ENCODE measurements at places on chromosomes 6 and 20.

- no peak for DNase-seq
Observed at GRCh38 chr6:113635222-113635986, 221.7 kb upstream of the MARCKS start.

- DNase-seq: no peak
Observed at GRCh38 chr6:100344761-100345160, 120.0 kb downstream of the SIM1 start.

GRCh38 chr20:57787990-57788781, 78.4 kb upstream of the PMEPA1 start:
- DNase-seq: no peak

GRCh38 chr6:111105578-111105977, 18.3 kb downstream of the SLC16A10 start:
- DNase-seq: no peak

DNA sequence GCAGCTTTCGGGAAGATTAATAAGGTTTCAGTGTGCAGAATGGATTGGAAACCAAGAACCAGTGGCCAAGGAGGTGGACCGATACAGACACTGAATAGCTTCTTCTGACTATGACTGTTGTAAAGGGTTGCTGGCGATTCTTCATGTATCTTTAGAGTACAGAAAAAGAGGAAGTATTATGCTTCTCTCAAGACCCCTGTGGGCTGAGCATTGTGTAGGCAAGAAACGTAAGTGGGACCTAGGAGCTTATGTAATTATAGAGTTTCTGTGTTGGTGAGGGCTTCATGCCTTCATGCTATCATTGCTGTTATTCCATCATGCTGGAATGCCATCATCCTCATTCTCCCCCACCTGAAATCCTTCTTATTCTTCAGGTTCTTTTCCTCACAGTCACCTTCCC, 105.4 kb upstream of the AKIRIN2 start:
- DNase-seq: no peak

DNA sequence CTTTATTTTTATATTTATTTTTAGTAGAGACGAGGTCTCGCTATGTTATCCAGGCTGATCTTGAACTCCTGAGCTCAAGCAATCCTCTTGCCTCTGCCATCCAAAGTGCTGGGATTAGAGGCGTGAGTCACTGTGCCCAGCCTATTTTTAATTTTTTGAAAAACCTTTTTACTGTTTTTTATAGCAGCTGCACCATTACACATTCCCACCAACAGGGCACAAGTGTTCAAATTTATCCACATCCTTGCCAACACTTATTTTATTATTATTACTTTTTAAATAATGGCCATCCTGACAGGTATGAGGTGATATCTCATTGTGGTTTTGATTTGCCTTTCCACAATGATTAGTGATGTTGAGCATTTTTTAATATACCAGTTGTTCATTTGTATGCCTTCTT, 42.5 kb downstream of the PACSIN1 start:
- DNase-seq: no peak

DNA sequence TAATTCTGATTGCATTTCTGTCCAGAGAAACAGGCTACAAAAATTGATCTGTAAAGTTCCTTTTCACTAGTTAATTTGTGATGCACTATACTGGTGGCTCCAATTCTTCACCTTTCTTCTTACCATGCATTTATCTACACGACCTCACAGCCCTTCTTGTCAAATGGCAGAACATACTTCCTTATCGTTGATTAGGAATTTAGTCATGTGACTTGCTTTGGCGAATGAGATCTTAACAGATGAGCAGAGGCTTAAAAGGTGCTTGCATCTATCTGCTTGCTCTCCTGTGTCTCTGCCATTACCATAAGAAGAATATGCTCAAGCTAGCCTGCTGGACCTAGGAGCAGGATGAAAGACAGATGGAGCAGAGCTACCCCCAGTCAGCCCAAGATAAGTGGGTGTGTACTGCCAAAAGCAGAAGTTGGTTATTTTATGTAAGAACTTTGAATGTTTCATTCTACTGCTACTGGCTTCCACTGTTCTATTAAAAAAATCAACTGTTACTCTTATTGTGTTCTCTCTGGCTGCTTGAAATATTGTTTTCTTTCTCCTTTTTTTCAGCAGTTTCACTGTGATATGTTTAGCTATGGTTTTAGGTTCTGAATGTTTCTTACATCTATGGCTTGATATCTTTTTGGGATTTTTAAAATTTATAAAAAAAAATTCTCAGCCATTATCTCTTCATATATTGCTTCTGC, 40.2 kb upstream of the RBM24 start:
- no peak for DNase-seq

DNA sequence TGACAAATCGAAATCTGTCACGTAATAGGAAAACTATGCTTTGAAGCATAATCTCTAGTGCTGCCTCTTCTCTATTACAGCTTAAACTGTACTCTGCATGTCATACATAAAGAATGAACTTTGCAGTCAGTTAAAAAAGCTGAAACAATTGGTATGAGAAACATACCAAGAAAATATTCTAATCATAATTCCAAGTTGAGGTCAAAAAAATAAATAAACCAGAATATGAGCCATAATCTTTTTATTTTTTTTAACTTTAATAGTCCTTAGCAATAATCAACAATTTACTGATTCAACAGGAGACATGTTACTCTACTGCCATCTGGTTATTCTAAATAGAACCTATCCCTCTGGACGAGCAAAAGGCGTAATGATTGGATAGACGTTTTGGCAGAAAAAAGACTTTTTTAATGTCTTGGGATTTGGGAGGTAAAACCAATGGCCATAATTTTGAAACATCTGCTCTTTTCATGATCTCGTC, 224.4 kb upstream of the FLRT3 start:
- DNase-seq: no peak

- no peak for DNase-seq
Observed at GRCh38 chr20:21237956-21238799, 65.0 kb upstream of the XRN2 start.

DNA sequence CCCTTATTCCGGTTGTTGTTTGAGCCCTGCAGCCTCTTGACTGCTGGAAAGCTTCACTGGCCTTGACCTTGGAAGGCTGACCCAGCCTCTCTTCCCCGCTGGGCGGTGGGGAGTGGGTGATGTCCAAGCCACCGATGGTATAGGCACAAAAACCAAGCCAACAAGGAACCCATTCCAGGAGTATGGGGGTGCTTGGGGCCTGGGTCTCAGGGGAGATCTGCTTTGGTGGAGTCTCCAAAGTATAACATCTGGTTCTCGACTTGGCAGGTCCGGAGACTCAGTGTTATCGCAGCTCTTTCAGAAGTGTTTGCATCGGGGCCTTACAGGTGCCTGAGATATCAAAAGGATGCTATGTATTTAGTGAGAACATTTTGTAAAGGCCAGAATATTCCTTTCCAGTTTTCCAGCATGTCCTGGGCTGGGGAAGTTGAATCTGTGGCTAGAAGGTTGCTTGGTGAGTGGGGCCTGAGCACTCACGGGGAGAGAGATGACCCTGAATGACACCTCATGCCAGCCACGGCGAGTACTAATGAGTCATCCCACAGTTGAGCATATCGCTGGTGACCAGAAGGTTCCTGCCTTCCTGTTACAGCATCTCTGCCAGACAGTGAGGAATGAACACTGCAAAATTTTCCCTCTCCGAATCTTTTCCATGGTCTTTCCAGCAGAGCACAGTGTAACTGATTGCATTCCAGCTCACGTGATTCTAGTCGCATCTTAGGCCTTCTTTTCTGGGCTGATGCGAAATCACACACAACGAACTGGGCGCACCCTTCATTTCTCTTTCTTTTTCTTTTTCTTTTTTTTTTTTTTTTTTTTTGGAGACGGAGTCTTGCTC, 133.9 kb downstream of the ZDHHC14 start:
- no peak for DNase-seq

DNA sequence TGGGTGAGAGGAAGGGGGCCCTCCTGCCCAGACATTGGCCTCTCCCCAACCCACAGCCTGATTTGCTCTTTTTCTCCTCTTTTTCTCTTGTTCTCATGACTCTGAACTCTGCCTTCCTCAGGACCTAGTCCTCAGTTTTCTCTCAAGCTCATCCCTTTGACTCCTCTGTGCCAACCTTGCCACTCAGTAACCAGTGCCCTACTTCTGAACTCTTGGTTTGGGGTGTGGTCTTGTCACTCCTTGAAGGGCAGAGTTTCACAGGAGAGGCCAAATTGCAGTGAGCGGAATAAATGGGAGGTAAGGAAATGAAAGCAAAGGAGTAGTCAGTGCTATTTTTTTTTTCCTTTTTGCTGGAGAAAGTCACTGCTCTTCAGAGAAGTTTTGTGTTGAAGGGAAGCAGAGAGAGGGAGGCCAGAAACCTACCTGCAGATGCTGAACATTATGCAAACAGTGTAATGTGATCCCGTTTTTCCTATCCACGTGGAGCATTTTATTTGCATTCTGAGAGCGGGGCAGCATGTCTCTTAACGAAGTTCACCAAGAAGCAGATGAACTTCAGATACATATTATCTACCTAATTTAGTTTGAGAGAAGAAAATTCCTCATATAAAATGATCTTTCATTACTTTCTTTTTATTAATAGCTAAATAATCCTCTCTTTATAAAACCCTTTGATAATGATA, 26.9 kb downstream of the CFAP61 start:
- DNase-seq: no peak

- no peak for DNase-seq
Observed at GRCh38 chr20:25300496-25301170, 52.7 kb downstream of the PYGB start.

- no peak for DNase-seq
Observed at GRCh38 chr20:41178904-41179432, 41.6 kb downstream of the PLCG1 start.

DNA sequence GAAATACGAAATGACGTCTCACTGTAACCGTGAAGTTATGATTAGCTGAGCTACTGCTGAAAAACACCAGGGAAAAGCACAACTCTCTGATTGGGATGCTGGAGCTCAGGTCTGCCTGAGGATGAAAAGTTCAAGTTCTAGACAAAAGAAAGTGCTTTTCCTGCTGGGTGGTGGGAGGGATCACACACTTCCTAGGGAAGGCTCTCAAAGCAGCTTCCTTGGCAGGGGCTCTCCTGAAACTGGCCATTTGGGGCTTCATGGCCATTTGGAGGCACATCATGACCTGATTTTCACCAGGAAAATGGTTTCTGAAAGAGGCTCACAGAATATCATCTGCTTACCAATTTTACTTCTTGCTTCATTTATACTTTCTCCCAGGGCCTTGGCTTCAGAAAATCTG, 97.1 kb upstream of the KCNK16 start:
- DNase-seq: no peak

DNA sequence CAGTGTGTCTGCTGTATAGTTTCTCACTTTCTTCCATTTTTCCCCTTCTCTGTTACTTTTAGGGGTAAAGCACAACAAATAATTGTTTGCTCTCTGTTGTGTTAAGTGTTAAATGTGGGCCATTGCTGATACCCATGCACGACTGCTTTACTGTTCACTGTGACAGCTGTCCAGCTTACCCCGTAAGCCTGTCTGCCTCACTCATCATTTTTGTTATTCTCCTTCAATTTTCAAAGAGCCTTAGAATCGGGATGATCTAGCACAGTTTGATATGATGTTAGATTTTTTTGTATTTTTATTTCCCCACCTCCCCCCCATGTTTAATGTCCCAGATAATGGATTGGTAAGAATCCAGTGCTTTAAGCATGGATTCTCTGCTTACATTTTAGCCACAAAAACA, 41.2 kb upstream of the MLIP start:
- DNase-seq: no peak

GRCh38 chr20:58651559-58651945, 469 bp downstream of the STX16 start:
- no peak for DNase-seq

- DNase-seq: no peak
Observed at GRCh38 chr20:53922901-53923314, 147.5 kb downstream of the BCAS1 start.

DNA sequence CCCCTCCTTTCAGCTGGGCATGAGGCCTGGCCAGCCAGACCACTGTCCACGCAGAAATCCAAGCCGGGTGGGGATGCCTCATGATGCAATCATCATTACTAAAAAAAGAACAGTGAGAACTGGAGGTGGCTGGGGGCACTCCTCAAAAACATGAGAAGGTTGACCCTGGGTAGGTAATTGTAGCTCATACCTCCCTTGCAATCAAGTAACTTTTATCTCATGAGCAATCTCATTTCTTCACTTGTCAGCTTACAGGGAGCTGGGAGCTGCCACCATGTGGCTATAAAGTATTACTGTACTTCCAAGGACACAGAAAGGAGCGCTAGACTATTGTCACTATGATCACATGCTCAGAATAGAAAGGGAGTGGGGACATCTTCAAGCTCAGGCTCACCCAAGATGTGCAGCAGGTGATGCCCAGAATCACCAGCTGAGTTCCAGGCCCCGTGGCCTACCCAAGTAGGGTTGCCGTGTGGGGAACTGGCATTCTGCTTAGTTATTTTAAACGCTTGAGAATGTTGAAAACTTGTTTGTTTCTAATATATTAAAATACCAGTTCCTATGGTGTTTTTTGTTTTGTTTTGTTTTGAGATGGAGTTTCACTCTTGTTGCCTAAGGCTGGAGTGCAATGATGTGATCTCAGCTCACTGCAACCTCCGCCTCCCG, 3.0 kb upstream of the CDH26 start:
- DNase-seq: no peak

DNA sequence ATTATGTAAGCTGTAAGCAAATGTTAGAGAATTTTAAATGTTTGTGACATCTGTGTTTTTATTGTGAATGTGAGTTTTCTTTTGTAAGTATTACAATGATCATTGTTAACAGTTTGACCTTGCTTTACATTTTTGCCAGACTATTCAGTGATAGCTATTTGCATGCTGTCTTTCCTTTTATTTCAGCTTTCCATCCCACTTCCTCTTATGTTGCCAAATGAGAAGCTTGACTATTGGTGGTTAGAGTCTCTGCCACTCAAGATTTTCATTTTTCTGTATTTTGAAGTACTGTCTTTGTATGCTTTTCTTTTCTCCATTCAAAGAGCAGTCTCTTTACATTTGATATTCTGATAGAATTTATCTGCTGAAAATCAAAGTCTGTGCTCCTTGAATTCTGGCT, 104.1 kb downstream of the PRIM2 start:
- DNase-seq: no peak

GRCh38 chr6:65627015-65627414, 80.0 kb downstream of the EYS start:
- no peak for DNase-seq

GRCh38 chr6:165804331-165805066, 141.5 kb upstream of the PDE10A start:
- DNase-seq: no peak

Measured in substantia nigra (tissue), 51 donors.